ENCODE measurements at places on chromosomes 7 and 10. TPM values are rescaled to one million over a fixed set of nuclear protein-coding genes. Genes with fewer than 3 reads are reported as not detected.

Gene HOXA3
- 0.13 TPM for polyA plus RNA-seq

Gene C10orf67
- 0.74 TPM for polyA plus RNA-seq

Gene GNAT3
- polyA plus RNA-seq: not detected

Gene MMRN2
- not detected for polyA plus RNA-seq

Gene NEUROG3
- not detected for polyA plus RNA-seq

Gene SPDYE1
- polyA plus RNA-seq: 0.17 TPM

Gene PDIA4
- 67.5 TPM for polyA plus RNA-seq

Gene CRHR2
- not detected for polyA plus RNA-seq

Gene IL2RA
- 159 TPM for polyA plus RNA-seq
